ENCODE measurements at places on chromosomes 2 and 18.
A peak's percentile ranks its signal among the peaks of the same experiment; 100 is the strongest.

GRCh38 chr2:141381946-141382345 lies 748.9 kb downstream of the LRP1B start:
- DNase-seq = no peak

GRCh38 chr2:102737431-102737830 lies 24.4 kb upstream of the TMEM182 start:
- DNase-seq = no peak

DNA sequence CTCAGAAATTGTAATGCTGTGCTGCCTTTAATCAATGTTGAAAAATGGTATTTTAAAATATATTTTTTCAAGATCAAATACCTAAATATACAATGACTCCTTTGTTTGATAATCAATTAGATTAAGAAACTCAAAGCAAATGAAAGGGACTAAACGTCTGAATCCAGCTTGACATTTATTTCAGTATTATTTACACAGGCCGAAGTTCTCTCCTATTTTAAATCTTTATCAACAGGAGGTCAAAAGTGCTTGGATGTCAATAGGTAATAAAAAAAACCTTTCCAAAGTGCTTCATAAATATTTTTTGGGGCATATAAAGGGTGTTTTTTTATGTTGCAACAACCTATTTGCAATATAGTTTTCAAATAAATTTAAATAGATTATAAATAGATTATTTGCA lies 1201.7 kb upstream of the SLC39A10 start:
- no peak for DNase-seq

DNA sequence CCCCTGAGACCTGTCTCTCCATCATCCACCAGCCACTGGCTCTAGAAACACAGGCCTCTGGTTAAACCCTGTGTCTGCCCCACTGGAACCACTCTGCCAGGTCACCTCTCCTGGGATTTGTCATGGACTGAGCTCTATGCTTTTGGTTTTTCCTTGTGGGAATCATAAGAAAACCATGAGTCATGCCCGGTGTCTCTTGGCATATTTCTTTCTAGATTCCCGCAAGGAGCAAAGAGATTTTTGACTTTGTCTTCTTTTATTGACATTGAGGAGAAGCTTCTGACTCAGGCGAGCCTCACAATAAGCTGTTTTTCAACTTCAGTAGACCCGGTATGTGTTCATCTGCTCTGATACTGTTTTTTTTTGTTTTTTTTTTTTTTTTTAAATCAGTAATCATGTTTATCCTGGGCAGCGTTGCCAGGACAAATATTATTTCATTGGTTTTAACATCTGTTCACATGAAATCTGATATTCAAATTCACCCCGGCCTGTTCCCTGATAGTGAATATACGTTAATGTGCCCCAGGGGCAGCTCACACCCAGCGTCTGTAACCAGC lies 207.1 kb downstream of the ACKR3 start:
- DNase-seq = no peak

GRCh38 chr2:64522843-64523428 lies 1.2 kb upstream of the AFTPH start:
- peak; percentile 61 for DNase-seq

GRCh38 chr2:127101756-127102477 lies 5.0 kb downstream of the BIN1 start:
- DNase-seq = no peak

DNA sequence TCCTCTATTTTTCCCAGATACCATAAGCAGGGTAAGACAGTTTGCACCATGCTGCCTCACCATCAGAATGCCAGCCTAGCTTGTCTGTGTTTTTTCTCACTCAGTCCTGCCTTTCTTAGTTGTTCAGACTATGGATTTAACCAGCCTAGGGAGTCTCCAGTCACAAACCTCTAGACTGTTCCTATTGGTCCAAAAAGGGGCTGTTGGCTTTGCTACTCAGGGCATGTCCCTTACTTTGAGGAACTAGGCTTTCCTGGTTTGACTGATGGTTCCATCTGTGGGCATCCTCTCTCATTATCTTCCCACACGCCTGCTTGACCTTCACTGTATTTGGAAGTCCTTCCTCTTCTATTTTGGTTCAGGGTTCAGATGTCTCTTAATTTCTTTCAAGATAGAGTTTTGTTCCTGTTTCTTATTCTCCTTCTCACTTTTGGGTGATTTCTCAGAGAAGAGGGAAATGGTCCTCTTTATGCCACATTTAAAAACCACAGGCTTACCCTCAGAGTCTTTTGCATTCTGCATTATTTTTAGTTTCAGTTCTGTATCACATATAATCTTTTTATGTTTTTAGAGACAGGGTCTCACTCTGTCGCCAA lies 31.3 kb upstream of the TMEM131 start:
- DNase-seq = no peak

DNA sequence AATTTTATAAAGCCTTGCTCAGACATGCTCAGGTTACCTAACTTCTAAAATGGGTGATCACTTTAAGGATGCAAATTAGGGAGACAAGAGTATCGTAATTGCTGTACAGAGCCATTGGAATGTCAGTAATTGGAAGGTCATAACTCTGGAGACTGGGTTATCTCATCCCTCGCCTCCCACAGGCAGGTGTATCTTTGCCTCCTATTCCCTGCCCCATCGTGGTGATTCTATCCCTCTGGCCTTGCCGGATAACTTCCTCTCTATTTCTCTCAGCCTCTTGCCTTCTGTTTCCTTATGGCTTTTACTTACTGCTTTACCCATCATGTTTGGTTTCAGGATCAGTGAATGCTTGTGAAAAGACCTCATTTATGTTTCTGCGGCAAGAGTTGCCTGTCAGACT lies 2.5 kb downstream of the PDK1 start:
- no peak for DNase-seq

GRCh38 chr2:239234191-239235175 lies 166.3 kb downstream of the HDAC4 start:
- DNase-seq = no peak

GRCh38 chr18:66410692-66411091 lies 193.2 kb downstream of the CDH19 start:
- no peak for DNase-seq

DNA sequence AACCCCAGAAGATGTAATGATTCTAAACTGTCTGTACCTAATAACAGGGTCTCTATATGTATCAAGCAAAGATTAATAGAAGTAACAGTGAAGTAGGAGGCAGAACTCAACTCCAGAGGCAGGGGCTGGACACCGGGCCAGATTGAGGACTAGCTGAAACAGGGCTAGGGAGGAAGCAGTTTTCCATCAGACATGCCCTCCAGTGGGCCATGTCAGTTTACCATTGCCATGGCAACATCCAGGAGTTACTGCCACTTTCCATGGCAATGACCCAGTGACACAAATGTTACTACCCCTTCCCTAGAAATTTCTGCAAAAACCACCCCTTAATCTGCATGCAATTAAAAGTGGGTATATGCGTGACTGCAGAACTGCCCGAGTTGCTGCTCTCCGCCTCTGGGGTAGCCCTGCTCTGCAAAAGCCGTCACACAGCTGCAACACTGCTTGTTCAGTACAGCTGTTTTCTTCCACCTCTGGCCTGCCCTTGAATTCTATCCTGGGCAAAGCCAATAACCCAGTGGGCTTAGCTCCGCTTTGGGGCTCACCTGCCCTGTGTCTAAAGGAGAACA lies 58.7 kb downstream of the TMEM18 start:
- DNase-seq = no peak

- DNase-seq = no peak
These were observed 31.9 kb downstream of the KIDINS220 start for GRCh38 chr2:8805278-8806210.

- peak; percentile 34 for DNase-seq
These were observed 8.8 kb downstream of the GKN2 start for GRCh38 chr2:68943581-68944568.

- DNase-seq = no peak
These were observed 157.1 kb downstream of the GALNT3 start for GRCh38 chr2:165636959-165637358.

DNA sequence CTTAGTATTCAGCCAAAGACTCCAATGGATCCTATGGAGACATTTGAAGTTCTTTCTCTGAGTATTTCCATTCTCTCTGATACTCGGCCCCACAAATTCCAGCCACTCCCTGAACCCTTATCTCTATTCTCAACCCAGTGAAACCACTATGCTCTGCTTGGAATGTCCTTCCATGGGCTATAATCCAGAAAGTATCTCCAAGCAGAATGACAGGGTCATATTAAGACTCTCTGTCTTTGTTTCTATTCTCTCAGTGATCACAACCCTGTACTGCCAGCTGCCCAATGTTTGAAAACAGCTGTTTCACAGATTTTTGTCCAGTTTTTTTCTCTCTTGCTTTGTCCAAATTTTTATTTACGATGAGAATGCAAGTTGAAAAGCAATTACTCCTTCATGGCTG lies 21.9 kb downstream of the CHMP3 start:
- DNase-seq = no peak

- DNase-seq = no peak
These were observed 649.5 kb downstream of the SLC4A3 start for GRCh38 chr2:220276741-220277444.

- no peak for DNase-seq
These were observed 81.9 kb upstream of the ZNF397 start for GRCh38 chr18:35158728-35159450.

- DNase-seq = no peak
These were observed 154.3 kb downstream of the TCF4 start for GRCh38 chr18:55433648-55434047.

DNA sequence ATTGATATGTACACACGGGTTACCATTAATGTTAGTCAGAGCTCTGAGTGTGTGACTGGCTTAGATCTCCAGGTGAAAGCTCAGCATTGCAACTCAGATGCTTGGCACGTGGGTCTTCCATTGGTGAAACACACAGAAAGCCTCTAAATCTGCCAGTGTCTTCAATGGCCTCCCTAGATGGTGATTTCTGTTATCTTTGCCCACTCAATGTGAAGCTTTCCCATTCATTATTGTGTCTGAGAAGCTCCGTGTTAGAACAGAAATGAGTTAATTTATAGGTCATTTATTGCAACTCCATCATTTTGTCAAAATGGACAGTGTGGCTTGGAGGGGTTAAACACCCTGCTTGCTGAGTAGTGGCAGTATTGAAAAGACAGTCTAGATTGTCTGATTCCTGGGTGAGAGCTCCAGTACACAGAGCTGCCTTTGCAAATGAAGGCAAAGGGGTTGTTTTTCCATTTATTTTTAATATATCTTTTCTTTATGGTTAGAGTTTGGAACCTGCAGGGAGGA lies 64.7 kb upstream of the GCFC2 start:
- DNase-seq = no peak

DNA sequence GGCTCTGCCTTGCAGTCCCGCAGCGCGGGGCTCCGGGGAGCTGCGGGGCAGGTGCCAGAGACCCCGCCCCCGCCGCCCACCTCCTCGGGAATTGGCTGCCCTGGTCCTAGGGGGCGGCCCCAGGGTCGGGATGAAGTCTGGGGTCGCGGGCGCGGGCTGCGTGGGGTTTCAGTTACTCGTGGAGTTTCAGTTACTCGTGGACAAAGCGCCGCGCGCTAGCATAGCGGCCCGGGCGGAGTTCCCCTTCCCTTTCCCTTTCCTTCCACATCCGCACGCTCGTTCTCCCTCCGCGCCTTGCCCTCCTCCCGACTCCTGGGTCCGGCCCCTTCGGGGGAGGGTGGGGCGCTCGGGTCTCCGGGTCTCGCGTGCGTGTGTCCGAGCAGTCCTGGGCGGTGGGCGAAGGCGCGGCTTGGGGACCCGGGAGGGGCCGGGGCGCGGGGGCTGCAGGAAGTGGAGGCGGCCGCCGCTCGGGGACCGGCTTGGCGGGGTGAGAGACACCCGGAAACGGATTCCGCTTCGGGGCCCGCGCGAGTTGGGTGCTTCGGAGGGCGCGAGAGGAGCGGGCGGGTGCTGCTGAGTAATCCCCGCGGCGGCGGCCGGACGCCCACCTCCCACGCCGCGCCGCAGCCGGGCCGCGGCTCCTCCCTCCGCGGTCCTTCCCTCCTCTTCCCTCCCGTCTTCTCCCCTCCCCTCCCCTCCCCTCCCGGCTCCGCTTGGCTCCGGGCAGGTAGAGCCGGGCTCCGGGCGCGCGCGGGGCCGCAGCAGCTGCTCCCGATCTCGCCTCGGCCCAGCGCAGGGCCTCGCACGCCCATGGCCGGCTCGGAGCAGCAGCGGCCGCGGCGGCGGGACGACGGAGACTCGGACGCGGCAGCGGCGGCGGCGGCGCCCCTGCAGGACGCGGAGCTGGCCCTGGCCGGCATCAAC lies at the start of gene TTC39C:
TSS of gene TTC39C (plus strand) at position 693 of the 924 bp plus-strand sequence. CDS start at position 811, 118 bp downstream.
- DNase-seq = peak; percentile 87

- no peak for DNase-seq
These were observed 89.8 kb downstream of the GFPT1 start for GRCh38 chr2:69297216-69297615.

GRCh38 chr2:121196132-121196848 lies 88.7 kb downstream of the TFCP2L1 start:
- no peak for DNase-seq

GRCh38 chr2:238038203-238038602 lies 22.6 kb upstream of the SCLY start:
- DNase-seq = no peak

GRCh38 chr2:15730545-15731212 lies 139.0 kb downstream of the DDX1 start:
- DNase-seq = no peak

DNA sequence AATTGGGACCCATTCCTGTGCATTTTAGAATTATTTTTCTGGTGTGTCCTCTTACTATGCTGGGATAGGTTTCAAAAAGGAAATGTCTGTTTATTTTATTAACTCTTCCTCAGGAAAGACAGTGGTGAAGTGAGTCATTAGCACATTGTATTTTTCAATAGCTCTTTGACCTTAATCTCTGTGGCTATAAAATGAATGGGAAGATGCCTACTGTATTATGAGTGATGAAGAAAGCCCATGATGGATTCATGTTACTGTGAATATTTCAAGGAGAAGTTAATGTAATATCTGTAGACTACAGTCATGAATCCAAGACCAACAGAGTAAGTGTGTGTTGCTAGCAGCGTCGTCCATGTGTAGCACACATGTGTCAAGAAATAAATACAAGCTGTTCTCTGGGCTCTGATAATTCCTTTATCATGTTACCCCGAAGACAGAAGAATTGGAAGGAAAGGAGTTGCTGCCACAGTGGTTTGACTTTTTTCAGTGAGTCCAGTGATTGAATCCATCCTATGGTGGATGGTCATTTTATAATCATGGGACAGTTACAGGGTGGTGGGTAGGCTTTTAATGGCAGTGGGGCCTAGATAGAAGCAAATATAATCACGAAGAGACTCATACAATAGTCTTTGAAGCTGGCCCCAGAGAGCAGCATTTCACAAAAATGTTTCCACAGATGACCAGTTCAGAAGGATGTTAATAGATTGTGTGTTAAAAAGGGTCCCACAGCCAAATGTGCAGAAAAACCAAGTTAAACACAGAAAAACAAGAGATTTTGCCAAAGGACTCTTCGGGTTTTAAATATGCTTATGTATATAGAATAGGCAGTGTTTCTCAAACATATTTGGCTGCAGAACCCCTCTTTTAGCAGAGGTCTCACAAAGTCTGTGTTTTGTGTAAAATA lies 239.7 kb upstream of the RASGRP3 start:
- no peak for DNase-seq

DNA sequence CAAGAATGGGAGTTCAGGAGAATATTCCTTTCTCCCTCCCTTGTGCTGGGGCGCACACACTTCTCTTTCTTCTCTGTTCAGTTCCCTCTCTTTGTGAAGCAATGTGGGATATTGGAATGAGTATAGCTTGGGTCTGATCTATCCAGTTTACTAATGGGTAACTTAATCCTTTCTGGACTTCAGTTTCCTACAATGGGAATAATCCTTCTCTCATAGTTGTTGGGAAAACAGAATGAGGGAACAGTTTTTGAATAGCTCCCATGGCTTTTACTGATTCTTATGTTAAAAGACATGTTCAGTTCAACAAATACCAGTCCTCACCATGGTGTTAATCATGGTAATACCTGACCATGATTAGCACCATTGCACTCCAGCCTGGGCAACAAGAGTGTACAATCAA lies 93.1 kb downstream of the ARL4C start:
- no peak for DNase-seq

GRCh38 chr2:149799013-149799705 lies 211.6 kb upstream of the MMADHC start:
- DNase-seq = no peak
